Glomerular endothelial cell (primary cell): ENCODE measurements at places on chromosomes 12 and 14.

DNA sequence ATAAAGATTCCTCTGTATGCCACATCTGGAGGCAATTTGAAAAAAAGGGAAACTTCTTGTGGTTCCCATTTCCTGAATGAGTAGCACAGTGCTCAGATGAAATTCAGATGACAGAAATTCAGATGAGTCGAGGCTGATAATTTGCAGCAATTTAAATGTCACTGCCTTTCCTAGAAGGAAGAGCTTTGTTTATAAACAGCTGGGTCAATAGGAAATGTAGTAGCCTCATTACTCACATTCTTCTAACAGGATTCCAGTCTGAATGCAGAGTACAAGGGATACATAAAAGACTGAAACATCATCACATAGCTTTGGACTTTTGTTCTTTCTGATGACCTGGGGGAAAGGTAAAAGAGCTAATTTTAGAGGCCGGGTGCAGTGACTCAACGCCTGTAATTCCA is 11.3 kb upstream of the DACT1 start:
- DNase-seq, result no peak

- DNase-seq, result no peak
Observed at GRCh38 chr14:45252366-45253069, 484 bp downstream of the MIS18BP1 start.

DNA sequence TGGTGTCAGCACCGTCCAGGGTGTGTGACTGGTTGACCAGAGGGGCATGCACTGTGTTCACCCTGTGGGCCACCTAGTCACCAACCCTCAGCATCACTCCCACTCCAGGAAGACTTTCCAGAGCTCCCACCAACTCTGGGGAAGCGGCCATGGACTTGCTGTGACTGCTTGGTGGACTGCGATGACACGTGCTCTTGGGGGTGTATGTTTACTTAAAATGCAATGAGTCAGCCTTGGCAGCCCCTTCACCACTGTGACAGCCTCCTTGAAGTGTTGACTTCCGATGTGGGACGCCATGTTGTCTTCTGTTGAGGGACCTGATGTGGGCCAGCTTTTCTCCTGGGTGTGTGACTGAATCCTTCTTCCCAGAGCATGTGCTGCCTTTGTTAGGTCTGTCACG is 151.1 kb upstream of the RTL1 start:
- DNase-seq, result no peak

DNA sequence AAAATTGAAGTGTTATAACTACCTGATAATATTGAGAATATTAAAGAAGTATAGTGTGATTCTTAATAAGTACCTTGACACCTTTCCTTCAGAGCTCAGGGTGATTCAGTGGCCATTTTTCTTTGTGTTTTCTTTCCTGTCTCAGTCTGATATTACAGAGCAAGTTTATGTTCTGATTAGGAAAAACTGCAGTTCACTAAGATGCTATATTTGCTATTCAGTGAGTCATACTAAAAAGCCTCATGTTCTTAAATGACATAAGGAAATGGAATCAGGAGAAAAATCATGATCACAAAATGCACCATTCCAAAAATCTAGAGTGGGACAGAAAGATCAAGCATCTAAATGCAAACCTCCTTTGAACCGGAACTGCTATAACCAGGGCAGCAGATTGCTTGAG is 390.6 kb upstream of the ATP2B1 start:
- no peak for DNase-seq

DNA sequence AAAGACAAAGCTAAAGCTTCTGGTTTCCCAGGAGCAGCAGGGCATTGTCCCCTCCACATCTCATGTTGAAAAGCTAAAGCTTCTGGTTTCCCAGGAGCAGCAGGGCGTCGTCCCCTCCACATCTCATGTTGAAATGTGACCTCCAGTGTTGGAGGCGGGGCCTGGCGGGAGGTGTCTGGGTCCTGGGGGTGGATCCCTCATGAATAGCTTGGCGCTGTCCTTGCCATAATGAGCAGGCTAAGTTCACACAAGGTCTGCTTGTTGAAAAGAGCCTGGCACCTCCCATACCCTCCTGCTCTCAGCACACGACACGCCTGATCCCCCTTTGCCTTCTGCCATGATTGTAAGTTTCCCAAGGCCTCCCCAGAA is 123.7 kb downstream of the PIWIL1 start:
- DNase-seq, result no peak

DNA sequence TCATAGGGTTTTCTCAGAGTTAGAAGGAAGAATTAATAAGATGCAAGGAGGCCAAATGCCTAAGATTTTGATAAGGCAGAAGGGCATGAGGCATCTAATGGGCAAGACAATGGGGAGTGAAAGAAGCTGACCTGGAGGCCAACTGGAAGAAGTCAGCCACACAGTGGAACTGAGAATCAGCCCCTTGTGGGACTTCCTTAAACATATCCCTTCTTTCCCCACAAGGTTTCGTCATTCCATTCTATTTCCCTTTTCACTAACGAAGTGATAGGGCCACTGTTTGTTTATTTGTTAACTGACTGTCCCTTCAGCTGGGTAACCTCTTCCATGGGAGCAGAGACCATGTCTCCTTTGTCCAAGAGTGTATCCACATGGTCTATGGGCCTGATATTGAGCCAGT is 86.2 kb downstream of the HELB start:
- no peak for DNase-seq

GRCh38 chr12:74619084-74619483 is 81.4 kb downstream of the ATXN7L3B start:
- DNase-seq, result no peak

- DNase-seq, result no peak
Observed at GRCh38 chr12:42444192-42444943, 118.4 kb downstream of the PPHLN1 start.

- no peak for DNase-seq
Observed at GRCh38 chr14:71230897-71231296, 323.6 kb downstream of the PCNX1 start.

DNA sequence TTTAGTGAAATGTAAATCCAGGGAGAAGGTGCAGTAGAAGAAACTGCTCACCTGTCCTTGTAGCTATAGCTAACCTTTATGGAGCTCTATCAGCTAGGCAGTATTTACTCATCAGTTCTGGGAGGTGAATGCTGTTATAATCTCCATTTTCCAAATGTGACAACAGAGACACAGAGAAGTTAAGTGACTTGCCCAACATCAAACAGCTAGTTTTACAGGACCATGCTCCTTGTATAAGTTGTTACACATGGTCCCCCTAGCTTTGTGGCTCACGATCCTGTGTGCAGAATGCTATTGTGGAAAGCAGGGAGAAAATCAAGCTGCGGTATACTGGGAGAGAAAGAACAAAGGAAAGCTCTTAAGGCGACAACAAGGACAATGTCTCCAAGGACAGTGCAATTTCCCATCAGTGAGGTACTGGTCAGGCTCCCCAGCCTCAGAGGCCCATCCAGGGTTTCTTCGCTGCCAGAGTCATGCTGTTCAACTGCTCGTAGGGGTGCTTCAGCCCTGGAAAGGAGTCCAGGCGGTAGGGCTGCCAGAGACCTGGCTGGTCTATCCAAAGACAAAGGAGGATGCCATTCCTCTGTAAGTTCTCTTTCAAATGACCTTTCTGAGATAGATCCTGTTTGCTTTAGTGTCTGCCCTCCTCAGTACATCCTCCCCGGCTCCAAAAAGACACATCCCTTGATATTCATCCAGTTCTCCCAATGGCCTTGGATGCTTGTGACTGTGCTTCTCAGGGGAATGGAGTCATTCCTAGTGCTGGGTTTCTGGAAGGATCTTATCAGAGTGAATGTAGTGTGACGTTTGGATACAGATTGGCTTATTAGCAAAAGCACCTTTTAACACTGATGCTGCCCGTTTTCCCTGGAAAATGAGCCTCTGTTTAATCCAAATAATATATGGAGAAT is 95.5 kb downstream of the ARF6 start:
- no peak for DNase-seq

GRCh38 chr12:27998658-27999057 is 26.1 kb upstream of the PTHLH start:
- DNase-seq, result no peak

- DNase-seq, result no peak
Observed at GRCh38 chr12:82954572-82954971, 267.9 kb downstream of the TMTC2 start.

GRCh38 chr12:73053893-73054292 is 781.7 kb downstream of the TRHDE start:
- no peak for DNase-seq

DNA sequence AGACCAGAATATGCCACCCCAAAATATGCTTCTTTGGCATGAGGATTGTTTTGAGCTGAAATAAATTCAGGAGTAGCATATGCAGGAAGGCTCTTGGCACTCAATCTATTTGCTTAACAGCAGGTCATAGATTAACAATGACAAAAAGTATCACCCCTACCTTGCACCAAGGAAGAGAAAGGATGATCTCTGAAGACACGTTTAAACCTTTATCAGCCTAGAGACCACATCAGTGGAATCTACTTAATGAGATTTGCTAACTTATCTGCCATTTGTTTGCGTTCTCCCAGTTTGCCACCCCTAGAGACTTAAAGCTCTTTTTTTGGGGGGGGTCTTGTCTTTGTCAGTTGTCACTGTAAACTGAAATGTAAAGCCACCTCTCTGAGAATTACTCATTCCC is 1278.7 kb upstream of the USP15 start:
- DNase-seq, result no peak

DNA sequence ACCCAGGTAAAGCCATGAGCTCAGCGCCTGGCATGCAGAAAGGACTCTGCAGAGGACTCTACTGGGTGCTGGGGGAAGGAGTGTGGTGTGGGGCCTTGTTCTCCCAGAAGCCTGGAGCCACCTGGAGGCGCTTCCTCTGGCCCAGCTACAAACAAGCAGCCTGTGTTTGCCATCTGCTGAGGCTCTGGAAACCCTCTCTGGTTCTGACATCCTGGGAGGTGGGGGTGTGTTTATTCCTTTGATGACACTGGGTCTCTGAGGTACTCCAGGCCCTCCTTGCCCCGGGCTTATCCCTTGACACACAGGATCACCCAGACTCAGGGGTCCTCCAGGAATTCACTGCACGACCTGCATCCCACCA is 44.9 kb downstream of the RNF34 start:
- no peak for DNase-seq

GRCh38 chr12:27841392-27841882 is 61.4 kb upstream of the MANSC4 start:
- DNase-seq, result no peak

GRCh38 chr12:97404543-97404942 is 58.1 kb upstream of the RMST start:
- no peak for DNase-seq

GRCh38 chr14:47257013-47257412 is 418.4 kb downstream of the MDGA2 start:
- no peak for DNase-seq

DNA sequence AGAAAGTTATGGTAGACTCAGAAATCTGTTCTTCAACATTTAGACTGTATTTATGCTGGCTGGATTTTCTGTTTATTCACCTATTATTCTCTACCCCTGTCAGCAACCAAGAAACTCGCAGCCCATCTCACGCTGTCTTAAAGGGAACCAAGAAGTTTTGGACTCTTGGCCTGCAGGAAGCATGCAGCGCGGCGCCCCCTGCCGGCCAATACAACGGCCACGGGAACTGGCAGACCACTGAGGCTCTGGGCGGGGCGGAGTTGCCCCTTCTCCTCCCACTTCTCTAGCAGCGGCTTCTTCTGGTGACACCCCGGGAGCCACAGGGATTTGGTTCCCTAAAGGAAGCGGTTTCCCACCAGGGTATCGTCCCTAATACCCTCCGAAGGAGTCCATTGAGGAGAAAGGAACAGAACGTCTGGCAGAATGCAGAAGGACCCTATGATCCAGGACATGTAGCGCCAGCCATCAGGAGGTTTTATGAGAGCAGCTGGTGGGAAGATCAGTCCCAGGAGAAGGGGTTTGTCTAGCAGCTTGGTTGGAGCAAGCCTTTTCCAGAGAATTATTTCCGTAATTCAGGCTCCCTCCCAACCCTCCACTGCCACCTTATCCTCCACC is 21.0 kb upstream of the RNASE2 start:
- no peak for DNase-seq

GRCh38 chr12:111143271-111143670 is 222.9 kb upstream of the MYL2 start:
- no peak for DNase-seq

DNA sequence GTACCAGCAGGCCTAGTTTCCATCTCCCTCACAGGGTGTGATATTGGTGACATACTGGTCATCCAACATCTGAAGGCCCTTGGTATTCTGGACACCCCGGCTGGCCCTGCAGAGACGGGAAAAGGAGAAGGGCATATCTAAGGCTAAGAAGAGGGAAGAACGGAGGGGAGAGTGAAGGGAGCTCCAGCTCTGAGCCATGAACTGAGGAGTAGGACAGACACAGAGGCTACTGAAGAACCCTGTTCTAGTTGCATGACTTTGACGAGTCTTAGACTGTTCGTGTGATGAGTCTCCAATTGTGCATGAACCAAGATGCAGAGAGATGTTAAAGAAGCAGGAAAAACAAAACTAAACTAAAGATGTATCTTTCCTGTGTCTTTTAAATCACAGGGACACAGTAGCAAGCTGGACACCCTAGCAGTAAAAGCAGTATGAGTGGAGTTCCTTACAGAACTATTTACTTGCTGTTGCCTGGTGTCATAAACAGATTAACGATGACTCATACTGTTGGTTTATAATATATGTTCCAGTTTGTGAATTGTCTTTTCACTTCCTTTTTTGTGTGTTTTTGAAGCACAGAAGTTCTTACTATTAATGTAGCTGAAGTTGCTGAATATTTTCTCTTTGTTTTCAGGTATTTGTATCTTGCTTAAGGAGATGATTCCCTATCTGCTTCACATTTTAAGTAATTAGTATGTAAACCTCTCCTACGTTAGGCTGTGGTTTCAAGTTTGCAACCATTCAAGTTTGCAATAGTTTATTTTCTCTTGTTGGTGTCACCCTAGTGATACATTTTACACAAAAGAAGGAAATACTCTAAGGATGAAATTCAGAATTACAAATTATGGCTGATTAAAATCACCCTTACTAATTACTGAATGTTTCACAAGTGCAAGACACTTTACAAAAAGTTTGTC is 15.7 kb downstream of the FAR2 start:
- DNase-seq, result peak; percentile 75

DNA sequence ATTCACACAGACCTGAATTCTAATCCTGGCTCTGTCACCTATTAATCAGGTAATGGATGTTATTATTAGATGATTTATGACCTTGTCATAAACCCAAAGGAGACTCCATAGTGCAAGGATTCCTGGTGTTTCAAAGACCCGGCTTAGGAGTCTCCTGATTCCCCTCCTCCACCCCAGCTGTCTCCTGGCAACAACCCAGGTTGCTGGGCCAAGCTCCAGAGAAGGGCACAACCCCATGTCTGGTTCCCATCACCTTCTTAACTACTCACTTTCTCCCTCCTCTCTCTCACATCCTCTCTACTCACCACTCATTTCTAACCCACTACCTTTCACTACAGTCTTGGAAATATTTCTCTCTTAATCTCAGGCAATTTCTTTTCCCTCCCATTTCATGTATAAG is 41.6 kb downstream of the RHOJ start:
- DNase-seq, result no peak

GRCh38 chr14:38910092-38910491 is 192.9 kb downstream of the SEC23A start:
- DNase-seq, result no peak

- DNase-seq, result no peak
Observed at GRCh38 chr12:53074283-53074998, 4.7 kb downstream of the SPRYD3 start.
